ENCODE measurements at places on chromosomes 4 and X. TPM values are rescaled to one million over a fixed set of nuclear protein-coding genes. Genes with fewer than 3 reads are reported as not detected.

- DNase-seq, result no peak
These were observed 64.3 kb downstream of the TAPT1 start for GRCh38 chr4:16161851-16162408.

GRCh38 chr4:40737879-40738278 is 11.9 kb upstream of the NSUN7 start:
- DNase-seq, result no peak

DNA sequence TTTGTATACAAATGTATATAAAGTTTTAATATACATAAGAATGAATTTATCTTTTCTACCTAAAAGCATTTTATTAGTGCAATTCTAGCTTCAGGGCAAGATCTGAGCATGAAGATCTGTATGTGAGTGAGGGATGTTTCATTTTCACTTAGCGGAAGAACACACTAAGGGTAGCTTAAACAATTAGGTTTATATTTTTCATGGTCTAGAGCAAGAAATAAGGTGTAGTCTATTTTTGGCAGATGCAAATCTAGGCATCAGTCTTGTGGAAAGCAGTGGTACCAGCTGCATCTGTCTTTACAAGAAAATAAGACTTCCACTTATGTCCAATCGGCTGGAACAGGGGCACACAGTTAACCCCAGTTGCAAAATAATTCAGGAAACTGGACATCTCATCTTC is 433.3 kb downstream of the ADAM29 start:
- DNase-seq, result no peak

DNA sequence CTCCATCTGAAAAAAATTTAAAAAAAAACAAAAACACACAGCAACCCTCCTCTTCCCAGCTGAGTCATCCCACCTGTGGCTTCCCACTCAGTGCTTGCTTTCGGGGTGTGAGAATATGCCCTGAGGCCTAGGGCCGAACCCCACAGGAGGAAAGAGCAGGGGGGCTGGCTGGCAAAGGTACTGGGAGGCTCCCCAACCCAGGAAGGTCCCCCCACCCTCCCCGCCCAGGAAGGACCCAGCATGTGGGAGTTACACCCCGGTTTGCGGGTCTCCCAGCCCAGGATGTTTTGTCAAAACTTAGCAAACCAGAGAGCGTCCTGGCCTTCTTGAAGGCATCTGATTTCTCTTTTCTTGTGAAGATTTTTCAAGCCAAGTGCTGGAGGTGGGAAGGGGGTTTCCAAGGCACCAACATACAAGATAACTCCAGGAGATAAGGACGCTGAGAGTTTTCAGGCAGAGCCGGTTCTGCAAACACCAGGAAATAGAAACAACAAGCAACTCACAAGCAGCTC is 25.7 kb upstream of the CSF2RA start:
- peak; percentile 46 for DNase-seq

GRCh38 chr4:8165374-8165896 is 6.8 kb upstream of the ABLIM2 start:
- DNase-seq, result no peak

The RAB33A gene
- 21.5 TPM for total RNA-seq
